Natural killer cell (primary cell): ENCODE measurements at places on chromosomes 1 and 21.

- H3K4me1 ChIP-seq = peaks cover 57% of the 10 kb centered on the region
- no peaks in the 10 kb centered on the region for H3K27me3 ChIP-seq
- H3K36me3 ChIP-seq = no peaks in the 10 kb centered on the region
- no peak overlapping the region for H3K27ac ChIP-seq
These were observed 125.6 kb downstream of the KCNN3 start for GRCh38 chr1:154744352-154745035.

GRCh38 chr1:40977716-40978115 lies 1.8 kb upstream of the CTPS1 start:
- peaks cover 17% of the 10 kb centered on the region for H3K4me1 ChIP-seq
- H3K27me3 ChIP-seq = no peaks in the 10 kb centered on the region
- no peaks in the 10 kb centered on the region for H3K36me3 ChIP-seq
- no peak overlapping the region for H3K4me3 ChIP-seq
- no peak overlapping the region for H3K27ac ChIP-seq
- no peak for DNase-seq

DNA sequence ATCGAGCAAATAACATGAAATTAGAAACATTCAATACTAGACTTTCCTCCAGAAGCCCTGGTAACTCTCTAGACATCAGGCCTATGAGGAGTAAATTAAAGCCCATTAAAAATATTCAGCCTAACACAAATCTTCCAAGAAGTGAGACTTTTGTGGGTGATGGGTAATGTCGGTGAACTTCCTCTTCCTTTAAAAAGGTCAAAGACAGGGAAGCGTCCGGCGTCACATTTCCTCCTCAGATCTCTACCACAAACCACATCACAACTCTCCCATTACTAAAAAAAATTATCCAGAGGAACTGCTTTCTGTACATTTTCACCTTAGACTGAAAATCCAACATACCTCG lies 1.4 kb downstream of the EIF4G3 start:
- no peaks in the 10 kb centered on the region for H3K36me3 ChIP-seq
- no peaks in the 10 kb centered on the region for H3K27me3 ChIP-seq

GRCh38 chr1:54127594-54128300 lies 25.1 kb downstream of the CDCP2 start:
- H3K36me3 ChIP-seq = no peaks in the 10 kb centered on the region
- no peaks in the 10 kb centered on the region for H3K4me1 ChIP-seq
- H3K27me3 ChIP-seq = no peaks in the 10 kb centered on the region
- no peak overlapping the region for H3K4me3 ChIP-seq
- no peak for DNase-seq
- H3K27ac ChIP-seq = no peak overlapping the region

GRCh38 chr1:184035719-184036516 lies 1.6 kb downstream of the COLGALT2 start:
- H3K27me3 ChIP-seq = peaks cover 7% of the 10 kb centered on the region
- H3K4me1 ChIP-seq = peaks cover 18% of the 10 kb centered on the region
- no peak overlapping the region for H3K27ac ChIP-seq
- DNase-seq = peak; percentile 18
- no peaks in the 10 kb centered on the region for H3K36me3 ChIP-seq
- peak overlapping the region; percentile 69 for H3K4me3 ChIP-seq

DNA sequence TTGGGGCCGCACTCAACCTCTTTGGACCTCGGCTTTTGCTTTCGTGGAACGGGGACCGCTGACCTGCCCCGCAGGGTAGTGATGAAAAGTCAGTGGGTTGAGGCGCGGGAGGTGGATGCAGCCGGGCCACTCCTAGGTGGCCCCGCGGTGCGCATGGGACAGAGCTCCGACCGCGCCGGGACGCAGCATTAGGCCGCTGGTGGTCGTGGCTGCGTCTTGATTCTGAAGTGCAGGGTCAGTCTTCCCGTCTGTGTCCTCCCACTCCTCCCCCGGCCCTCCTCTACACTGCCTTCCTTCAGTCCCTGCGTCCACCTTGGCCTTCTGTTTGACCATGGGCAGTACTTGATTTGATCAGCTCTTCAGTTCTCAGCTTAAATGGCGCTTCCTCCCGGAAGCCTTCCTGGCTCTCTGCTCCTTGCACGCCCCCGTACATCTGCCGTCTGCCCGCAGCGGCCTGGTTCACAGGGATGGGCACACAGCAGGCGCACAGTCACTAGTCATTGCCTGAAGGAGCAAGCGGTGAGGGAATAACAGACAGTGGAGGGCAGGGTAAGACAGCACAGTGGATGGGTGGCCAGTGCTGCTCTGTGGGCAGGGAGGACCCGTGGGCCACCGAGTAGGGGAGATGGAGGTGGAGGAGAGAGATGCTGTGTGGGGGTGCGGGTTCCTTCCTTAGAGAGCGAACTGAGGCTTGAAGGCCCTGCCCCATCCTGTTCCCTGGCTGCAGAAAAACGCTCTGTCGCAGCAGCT lies 633 bp downstream of the THEMIS2 start:
- peaks cover 80% of the 10 kb centered on the region for H3K4me1 ChIP-seq
- peaks cover 12% of the 10 kb centered on the region for H3K36me3 ChIP-seq
- no peak for DNase-seq
- no peaks in the 10 kb centered on the region for H3K27me3 ChIP-seq

- H3K4me3 ChIP-seq = no peak overlapping the region
- H3K36me3 ChIP-seq = no peaks in the 10 kb centered on the region
- no peaks in the 10 kb centered on the region for H3K27me3 ChIP-seq
These were observed 28.5 kb downstream of the ANP32E start for GRCh38 chr1:150207281-150207971.

GRCh38 chr1:6999826-7000225 lies 214.6 kb downstream of the CAMTA1 start:
- no peaks in the 10 kb centered on the region for H3K36me3 ChIP-seq
- no peaks in the 10 kb centered on the region for H3K27me3 ChIP-seq
- DNase-seq = no peak
- no peaks in the 10 kb centered on the region for H3K4me1 ChIP-seq
- no peak overlapping the region for H3K4me3 ChIP-seq
- no peak overlapping the region for H3K27ac ChIP-seq

- H3K4me3 ChIP-seq = no peak overlapping the region
- DNase-seq = no peak
These were observed 81.7 kb downstream of the ARID4B start for GRCh38 chr1:235246022-235246948.
